Activated CD4-positive, alpha-beta T cell treated with anti-CD3 and anti-CD28 coated beads, Interleukin-2, amount 50 U/mL, for 4 hours (primary cell): ENCODE measurements at places on chromosomes 2 and 18.
A peak's percentile ranks its signal among the peaks of the same experiment; 100 is the strongest.

GRCh38 chr2:151664520-151664919 is 69.8 kb downstream of the NEB start:
- no peak for DNase-seq

GRCh38 chr18:57802213-57803102 is 657 bp downstream of the ATP8B1 start:
- no peak for DNase-seq

DNA sequence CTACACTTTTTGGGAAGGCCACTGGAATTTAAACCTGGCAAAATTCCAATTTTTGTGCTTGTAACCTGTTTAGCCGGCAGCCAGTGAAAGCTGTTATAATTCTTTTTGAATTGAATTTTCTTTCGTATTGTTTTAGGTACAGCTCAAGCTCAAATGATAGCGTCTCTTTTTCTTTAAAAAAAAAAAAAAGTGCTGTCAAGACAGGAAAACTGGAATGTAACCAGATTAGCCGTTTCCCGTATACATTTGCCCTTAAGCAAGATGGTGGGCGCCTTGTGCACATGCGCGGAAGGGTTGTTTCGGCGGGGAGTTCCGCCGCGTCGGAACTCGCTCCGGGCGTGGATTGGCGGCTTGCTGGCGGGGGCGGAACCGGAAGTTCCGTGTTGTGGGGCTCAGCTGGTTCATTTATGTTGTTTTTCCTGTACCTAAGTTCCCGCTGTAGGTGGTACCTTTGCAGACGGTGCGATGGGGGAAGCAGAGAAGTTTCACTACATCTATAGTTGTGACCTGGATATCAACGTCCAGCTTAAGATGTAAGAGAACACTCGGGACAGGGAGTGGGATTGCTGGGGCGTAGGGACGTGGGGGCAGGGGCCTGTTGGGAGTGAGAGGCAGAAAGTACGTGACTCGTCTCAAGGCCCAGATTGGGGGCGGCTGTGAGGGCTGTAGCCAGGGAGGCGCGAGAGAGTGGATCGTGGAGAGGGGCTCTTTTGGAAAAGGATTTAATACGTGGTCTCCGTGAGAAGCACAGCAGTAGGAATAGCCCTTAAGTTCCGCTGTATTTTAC is at the start of gene PIK3C3:
Gene PIK3C3, plus strand, starts transcription at position 408 of the 787 bp plus-strand sequence. Its CDS starts 58 bp downstream, at position 466.
- DNase-seq, result peak; percentile 97

GRCh38 chr18:70072678-70073077 is 125.0 kb upstream of the CD226 start:
- no peak for DNase-seq

DNA sequence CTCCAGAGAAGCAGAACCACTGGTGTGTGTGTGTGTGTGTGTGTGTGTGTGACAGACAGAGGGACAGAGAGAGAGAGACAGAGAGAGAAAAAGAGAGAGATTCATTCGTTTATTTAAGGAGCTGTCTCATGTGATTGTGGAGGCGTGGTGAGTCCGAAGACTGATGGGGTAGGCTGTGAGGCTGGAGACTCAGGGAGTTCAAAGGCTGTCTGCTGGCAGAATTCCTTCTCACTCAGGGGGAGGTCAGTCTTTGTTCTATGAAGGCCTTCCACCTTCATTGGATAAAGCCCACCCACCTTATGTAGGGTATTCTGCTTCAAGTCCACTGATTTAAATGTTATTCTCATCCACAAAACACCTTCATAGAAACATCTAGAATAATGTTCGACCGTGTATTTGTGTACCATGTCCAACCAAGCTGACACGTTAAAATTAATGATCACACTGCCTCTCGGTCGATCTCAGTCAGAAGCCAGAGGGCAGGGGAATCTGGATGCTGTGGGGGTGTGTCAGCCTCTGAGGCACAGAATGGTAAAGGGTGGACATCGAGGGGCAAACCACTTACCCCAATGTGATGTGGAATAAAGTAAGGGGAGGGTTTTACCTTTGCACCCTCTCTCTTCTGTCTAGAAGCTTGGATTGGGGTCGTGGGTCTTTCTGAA is 275.6 kb downstream of the SLC4A3 start:
- DNase-seq, result no peak

DNA sequence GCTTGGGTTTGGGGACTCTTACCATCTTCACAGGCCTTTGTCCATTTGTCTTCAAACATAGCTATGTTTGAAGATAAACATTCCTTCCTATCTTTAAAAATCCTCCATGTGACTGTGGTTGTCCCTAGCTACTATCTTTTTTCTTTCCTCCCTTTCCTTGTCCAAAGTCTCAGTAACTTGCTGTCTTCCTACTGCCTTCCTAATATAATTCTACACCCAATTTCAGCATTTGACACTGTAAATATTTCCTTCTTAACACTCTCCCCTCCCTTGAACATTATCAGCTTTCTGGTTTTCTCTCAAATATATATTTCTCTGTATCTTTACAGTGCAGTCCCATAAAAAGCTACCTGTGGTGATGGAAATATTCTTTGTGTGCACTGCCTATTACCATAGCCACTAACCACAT is 5.3 kb upstream of the SP3 start:
- no peak for DNase-seq

GRCh38 chr2:26017464-26018183 is 16.3 kb upstream of the RAB10 start:
- DNase-seq, result no peak

DNA sequence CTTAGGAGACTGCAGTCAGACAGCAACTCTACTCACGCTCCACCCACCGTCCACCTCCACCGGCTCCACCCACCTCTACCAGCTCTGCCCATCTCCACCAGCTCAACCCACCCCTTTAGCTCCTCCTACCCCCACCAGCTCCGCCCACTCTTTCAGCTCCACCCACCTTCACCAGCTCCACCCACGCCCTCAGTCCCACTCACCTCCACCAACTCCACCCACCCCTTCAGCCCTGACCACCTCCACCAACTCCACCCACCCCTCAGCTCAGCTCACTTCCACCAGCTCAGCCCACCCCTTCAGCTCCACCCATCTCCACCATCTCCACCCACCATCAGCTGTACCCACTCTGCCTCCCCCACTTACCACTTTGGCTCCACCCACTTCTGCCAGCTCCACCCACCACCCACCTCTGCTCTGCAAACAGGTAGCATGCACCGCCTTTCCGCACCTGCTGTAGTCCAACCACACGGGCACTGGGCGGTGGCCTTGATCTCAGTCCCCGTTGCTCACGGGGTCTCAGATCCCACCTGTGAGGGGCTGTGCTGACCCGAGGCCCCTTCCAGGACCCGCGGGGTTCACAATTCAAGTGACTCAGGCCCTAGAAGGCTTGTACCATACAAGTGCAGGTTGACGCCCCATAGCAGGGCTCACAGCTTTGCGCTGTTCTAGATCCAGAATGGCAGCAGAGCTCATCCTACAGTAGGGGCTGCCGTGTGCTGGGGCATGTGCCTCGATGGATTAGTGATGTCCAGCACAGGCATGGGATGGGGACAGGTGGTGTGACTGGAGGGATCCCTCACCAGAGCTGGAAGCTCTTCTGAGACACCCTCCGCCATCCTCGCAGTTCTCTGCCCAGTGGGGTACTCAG is 77.2 kb upstream of the OTOS start:
- DNase-seq, result no peak

GRCh38 chr2:212732860-212733259 is 194.3 kb upstream of the ERBB4 start:
- no peak for DNase-seq

DNA sequence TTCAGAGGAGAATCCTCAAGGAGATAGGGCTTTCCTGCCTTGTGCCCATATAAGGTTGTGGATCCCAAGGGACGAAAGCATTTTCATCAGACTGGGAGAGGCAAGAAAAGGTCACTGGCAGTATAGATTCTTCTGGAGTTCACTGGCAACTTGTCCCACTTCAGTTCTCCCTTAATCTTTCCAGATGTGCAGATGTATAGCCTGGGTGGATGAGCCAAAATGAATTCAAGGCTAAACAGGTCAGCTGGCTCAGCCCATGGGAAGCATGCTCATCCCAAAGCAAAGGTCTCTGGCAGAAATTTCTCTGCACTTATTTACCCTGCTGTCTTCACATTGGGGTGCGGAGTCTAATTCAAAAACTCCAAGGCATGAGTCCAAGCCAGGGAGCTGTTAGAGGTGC is 148.9 kb upstream of the TNP1 start:
- no peak for DNase-seq

DNA sequence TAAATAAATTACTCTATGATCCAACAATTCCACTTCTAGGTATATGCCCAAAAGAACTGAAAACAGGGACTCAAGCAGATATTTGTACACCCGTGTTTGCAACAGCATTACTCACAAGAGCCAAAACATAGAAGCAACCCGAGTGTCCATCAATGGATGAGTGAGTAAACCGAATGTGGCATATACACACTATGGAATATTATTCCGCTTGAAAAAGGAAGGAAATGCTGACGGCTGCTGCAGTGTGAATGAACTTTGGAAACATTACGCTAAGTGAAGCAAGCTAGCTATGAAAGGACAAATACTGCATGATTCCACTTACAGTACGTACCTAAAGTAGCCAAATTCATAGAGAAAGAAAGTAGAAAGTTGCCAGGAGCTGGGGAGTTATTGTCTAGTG is 32.2 kb downstream of the MREG start:
- no peak for DNase-seq
